ENCODE measurements at places on chromosomes 11 and 22.

GRCh38 chr22:42994917-42995562 is 19.9 kb downstream of the PACSIN2 start:
- H3K27me3 ChIP-seq, result no peaks in the 10 kb centered on the region
- peaks cover 3% of the 10 kb centered on the region for H3K36me3 ChIP-seq
- no peak overlapping the region for H3K27ac ChIP-seq

- peak overlapping the region; percentile 25 for H3K4me3 ChIP-seq
- H3K27ac ChIP-seq, result peak overlapping the region; percentile 67
- no peak for DNase-seq
- H3K27me3 ChIP-seq, result no peaks in the 10 kb centered on the region
Observed at GRCh38 chr22:17726006-17726927, 48.0 kb downstream of the BID start.

- no peak overlapping the region for H3K4me3 ChIP-seq
- DNase-seq, result no peak
- H3K4me1 ChIP-seq, result peaks cover 6% of the 10 kb centered on the region
Observed at GRCh38 chr11:73359930-73360742, 16.1 kb upstream of the RELT start.

DNA sequence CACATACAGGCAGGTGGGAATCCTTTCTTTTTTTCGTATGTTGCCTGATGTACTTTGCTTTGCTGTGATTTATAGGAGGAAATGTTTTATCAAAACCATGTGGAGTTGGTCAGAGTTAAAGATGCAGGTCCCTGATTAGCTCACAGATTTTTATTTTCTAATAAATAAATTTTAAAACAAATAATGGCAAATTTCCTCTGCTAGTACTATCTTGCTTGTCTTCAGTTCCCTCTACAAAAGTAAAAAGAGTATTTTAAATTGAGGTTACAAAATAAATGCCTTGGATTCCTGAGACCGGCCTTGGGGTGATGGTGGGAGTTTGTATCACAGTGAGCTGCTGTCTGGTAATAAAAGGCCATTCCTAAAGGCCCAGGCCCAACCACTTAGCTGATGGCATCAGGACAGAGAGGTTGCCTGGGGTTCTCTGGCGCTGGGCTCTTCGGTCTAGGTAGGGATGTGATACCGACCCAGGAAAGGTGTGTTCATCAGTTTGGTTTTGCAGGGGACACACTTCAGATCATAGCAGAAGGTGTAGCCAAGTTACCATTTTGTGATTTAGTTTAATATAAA is 129.0 kb downstream of the TBC1D22A start:
- H3K4me3 ChIP-seq, result peak overlapping the region; percentile 12
- H3K4me1 ChIP-seq, result peaks cover 20% of the 10 kb centered on the region
- no peaks in the 10 kb centered on the region for H3K27me3 ChIP-seq
- peak overlapping the region; percentile 19 for H3K27ac ChIP-seq
- DNase-seq, result no peak
- peaks cover 16% of the 10 kb centered on the region for H3K36me3 ChIP-seq

DNA sequence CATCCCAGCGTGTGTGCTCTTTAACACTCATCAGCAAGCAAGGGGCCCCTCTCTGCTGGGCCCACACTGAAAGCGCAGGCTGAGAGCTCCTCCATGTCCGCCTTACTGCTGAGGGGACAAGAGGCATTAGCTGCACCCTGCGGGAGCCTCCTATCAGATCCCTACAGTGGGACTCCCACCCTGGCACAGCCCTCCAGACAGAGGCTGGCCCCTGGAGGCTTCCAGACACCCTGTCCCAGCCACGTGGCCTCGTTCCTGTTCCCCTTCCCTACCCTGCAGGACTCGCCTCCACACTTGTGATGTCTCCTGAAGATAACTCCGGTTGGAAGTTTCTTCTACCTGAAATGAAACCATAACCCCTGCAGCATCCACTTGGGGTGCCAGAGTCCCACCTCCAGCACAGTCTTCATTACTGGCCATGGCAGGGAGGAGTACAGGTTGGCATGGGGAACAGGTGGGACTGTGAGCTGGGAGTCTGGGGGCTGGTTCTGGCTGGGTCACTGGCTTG is 5.0 kb upstream of the SH3BP1 start:
- H3K4me1 ChIP-seq, result peaks cover 55% of the 10 kb centered on the region
- no peak for DNase-seq
- no peaks in the 10 kb centered on the region for H3K27me3 ChIP-seq
- peak overlapping the region; percentile 95 for H3K27ac ChIP-seq
- peak overlapping the region; percentile 87 for H3K4me3 ChIP-seq
- no peaks in the 10 kb centered on the region for H3K36me3 ChIP-seq

- H3K27ac ChIP-seq, result no peak within 1 kb of the TSS
- peaks cover 2% of the 10 kb centered on the region for H3K36me3 ChIP-seq
- H3K27me3 ChIP-seq, result no peaks in the 10 kb centered on the region
- DNase-seq, result peak; percentile 79
Observed at GRCh38 chr22:21632237-21632895, at the start of gene CCDC116. Gene CCDC116, plus strand, starts transcription at chr22:21632760. Its CDS starts 422 bp downstream, at chr22:21633182.

- peaks cover 44% of the 10 kb centered on the region for H3K27me3 ChIP-seq
- no peak overlapping the region for H3K4me3 ChIP-seq
- no peak overlapping the region for H3K27ac ChIP-seq
- no peaks in the 10 kb centered on the region for H3K36me3 ChIP-seq
Observed at GRCh38 chr22:49100316-49100715, 727.4 kb downstream of the BRD1 start.
